CD4-positive, alpha-beta T cell treated with Interleukin-4 for 4 hours (primary cell): ENCODE measurements at places on chromosomes 13 and 19.
A peak's percentile ranks its signal among the peaks of the same experiment; 100 is the strongest.

DNA sequence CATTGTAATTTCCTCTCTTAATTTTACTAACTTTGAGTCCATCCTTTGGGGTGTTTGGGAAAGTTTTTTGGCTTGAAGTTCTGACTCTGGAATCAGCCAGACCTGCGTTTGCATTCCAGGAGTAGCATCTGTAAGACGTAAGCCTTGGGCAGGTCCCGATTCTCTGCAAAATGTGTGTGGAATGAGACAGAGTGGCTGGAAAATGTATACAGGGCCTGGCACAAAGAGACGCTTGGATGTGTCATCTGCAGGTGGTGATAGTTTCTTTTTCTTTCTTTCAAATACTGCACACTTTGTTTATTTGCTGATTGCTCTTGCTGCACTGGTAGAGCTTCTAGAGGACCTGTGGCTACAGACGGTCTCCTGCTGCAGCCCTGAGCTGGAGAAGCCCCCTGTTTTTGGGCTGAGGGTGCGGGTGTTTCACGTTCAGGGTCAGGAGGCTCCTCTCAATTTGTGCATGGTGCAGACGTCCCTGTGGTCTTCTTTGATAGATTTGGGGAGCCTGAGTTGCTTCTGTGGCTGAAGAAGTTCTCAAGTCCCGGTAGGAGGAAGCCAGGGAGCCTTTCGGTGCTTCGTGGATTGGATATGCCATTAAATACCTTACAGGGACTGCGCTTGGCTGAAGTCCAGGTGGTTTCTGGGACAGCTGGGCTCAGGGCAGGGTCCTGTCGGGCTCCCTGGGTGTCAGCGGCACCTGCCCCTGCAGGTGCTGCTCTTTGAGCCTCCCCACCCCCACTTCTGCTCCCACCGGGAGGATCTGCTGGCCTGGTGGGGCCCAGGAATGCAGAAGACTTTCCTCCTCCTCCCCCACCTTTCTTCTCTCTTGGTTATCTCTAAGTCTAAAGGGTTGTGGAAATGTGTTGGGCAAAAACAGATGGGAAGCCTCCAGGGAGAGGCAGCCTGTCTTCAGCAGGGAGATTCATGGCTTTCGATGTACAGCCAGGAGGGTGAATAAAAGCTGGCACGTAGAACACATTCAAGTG, 44.0 kb upstream of the GAS6 start:
- no peak for DNase-seq

- no peak for DNase-seq
Measured at GRCh38 chr19:13684021-13684420, 80.3 kb upstream of the MRI1 start.

DNA sequence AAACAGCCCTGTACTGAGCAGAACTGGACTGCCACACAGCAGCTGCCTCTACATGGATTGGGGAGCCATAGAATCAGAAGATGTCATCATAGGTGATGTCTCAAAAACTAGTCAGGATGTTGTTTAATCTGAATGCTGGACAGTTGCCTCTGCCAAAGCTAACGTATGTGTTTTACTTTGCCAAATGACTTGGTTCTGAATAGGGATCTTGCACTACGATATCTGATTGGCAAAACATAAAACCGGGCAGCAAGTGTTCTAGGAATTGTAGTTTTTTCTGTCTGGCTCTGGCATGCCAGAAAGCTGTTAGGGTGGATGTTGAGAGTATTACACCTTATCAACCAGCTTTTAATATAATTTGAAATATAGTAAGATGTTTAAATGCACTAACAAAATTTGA, 645.9 kb downstream of the GPC5 start:
- DNase-seq = no peak

- DNase-seq = peak; percentile 56
Measured at GRCh38 chr13:78121459-78122348, 203.1 kb upstream of the EDNRB start.

DNA sequence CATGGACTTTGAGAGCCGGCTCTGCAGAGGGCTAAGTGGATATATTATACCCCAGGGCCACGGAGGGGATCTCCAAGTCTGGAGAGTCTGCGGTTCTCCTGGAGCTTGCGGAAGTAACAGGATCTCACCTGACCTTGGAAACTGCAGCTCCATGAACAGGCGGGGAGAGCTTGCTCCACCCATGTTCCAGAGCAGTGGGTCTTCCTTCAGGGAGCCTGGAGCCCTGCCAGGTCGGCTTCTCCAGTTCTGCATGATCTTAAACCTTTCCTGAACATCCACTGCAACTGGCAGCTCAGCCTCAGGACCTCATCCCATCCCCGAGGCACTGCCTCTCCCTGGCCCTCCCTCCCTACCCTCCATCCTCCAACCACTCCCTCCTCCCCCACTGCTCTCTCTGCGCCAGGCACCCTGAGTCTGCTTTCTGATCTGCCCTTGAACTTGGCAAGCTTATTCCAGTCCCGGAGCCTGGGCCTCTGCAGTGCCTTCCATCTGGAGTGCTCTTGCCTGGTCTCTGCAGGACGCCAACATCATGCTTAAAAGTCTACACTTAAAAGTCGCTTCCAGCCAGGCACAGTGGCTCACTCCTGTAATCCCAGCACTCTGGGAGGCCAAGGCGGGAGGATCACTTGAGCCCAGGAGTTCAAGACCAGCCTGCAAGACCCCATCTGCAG, 13.2 kb downstream of the ATCAY start:
- no peak for DNase-seq

DNA sequence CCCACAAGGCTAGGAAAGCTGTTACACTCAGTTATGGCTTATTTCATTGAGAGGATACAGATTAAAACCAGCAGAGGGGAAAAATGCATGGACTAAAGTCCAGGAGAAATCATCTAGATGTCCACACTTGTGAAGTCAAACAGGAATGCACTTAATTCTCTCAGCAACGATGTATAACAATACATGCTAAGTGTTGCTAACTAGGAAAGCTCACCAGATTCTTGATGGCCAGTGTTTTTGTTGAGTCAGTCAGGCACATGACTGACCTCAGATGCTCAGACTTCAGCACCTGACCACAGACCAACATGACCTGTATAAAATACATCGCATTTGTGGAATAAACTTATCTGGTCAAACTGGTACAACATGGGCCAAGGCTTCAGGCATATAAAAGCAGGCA, 470.2 kb upstream of the PRR20A start:
- no peak for DNase-seq
